Activated naive CD8-positive, alpha-beta T cell treated with anti-CD3 and anti-CD28 coated beads, Interleukin-2, amount 10 ng/mL, durations not matched to agents 7 days and 5 days (primary cell): ENCODE measurements at places on chromosomes 12 and 14.

DNA sequence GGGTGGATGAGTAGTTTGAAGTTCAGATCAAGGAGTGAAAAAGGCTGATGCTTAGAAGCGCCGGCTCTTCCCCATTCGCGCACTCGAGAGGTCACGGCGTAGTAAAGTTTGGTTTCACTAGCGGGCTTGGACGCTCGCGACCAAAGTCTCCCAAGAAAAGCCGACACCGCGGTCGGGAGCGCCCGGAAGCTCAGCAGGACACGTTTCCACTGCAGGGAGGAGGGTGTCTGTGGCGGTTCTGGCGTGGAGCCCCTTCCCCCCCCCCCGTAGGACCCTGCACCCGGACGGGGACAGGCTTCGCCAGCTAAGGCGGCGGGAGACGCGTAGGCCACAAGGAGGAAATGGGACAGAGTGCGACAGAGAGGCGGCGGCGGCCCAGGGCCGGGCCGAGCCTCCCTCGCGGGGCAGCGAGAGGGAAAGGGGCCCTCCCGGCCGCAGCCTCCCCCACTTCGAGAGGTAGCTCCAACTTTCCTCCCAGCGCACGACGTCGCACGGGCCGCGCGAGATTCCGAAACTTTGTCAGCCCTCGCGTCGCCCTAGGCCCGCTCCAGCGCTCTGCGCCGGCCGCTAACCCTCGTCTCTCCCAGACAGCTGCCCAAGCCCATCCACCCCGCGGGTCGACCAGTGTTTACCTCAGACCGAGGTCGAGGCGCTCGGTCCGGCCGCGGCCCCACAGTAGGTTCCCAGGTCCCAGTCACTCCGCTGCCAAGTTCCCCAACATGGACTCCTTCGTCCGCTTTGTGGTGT is 480 bp downstream of the SCAF11 start:
- peak overlapping the region; percentile 100 for H3K27ac ChIP-seq
- H3K36me3 ChIP-seq, result peaks cover 29% of the 10 kb centered on the region
- peaks cover 46% of the 10 kb centered on the region for H3K4me1 ChIP-seq

- DNase-seq, result no peak
- no peaks in the 10 kb centered on the region for H3K36me3 ChIP-seq
- H3K27me3 ChIP-seq, result peaks cover 26% of the 10 kb centered on the region
- H3K4me3 ChIP-seq, result no peak overlapping the region
These were observed 4.0 kb downstream of the GLT1D1 start for GRCh38 chr12:128857133-128857763.

DNA sequence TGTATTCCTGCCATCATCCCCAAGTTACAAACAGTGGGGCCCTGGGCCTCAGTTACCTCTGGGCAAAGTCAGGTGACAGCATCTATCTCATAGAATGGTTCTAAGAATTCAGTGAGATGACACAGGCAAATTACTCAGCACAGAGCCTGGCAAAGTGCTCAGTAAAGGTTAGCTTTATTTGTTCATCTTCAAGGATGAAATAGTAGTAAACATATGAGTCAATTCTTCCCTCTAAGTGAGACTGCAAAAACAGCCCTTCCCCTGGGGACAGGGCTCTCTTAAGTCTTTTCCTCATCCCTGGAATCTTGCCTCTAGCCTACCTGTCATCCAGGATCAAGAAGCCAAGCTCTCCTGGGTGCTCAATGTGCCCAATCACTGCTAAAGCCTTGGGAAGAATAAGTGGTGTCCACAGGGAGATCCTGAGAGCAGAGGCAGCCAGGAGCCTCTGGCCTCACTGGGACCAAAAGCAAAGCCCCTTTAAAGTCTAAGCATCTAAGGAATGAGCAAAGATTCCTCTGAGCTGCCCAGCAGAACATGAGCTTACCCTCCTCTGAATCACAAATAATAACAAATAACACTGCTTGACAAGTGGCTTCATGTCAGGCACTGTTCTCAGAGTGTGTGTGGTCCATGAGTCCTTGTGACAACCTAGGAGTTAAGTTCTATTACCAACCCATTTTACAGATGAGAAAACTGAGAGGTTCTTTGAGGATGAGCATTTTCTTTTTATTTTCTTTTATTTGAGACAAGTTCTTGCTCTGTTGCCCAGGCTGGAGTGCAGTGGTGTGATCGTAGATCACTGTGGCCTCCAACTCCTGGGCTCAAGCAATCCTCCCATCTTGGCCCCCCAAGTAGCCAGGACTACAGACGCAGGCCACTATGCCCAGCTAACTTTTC is 12.1 kb downstream of the NUAK1 start:
- H3K27ac ChIP-seq, result no peak overlapping the region
- no peak overlapping the region for H3K4me3 ChIP-seq
- no peak for DNase-seq
- peaks cover 11% of the 10 kb centered on the region for H3K27me3 ChIP-seq

DNA sequence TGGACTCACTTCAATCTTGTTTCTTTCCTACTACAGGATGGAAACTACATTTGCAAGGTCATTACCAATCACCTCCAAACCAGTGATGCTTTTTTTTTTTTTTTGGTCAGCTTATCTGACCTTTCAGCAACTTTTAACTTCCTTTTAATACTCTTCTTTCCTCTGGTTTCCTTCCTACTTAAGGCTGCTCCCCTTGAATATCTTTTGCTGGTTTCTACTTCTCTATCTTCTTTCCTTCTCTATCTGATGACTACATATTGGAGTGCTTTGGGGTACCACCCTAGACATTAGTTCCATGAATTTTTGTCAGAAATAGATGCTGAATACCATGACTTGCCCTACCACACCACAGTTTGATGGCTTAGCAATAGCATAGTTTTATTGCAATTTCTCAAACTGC is 197.7 kb upstream of the DDHD1 start:
- no peak for DNase-seq
- H3K4me1 ChIP-seq, result peaks cover 5% of the 10 kb centered on the region
- H3K27ac ChIP-seq, result peak overlapping the region; percentile 27
- H3K36me3 ChIP-seq, result no peaks in the 10 kb centered on the region
- H3K27me3 ChIP-seq, result no peaks in the 10 kb centered on the region

GRCh38 chr12:82359115-82359478 is 768 bp downstream of the METTL25 start:
- peaks cover 22% of the 10 kb centered on the region for H3K36me3 ChIP-seq
- peak overlapping the region; percentile 99 for H3K27ac ChIP-seq
- peaks cover 24% of the 10 kb centered on the region for H3K4me1 ChIP-seq
- DNase-seq, result peak; percentile 34
- H3K4me3 ChIP-seq, result peak overlapping the region; percentile 97

DNA sequence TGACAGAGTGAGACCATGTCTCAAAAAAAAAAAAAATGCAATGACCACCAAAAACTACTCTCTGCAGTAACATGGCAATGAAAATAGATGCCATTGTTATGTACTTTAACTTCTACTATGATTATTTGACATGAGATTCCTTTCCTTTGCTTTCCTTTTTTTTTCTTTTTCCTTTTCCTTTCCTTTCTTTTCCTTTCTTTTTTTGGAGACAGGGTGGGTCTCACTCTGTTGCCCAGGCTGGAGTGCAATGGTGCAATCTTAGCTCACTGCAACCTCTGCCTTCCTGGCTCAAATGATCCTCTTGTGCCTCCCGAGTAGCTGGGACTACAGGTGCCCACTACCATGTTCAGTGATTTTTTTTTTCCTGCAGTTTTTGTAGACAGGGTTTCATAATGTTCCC is 24.9 kb upstream of the ETFBKMT start:
- H3K27ac ChIP-seq, result no peak overlapping the region
- H3K4me3 ChIP-seq, result no peak overlapping the region
- no peaks in the 10 kb centered on the region for H3K4me1 ChIP-seq
- DNase-seq, result no peak
- H3K36me3 ChIP-seq, result no peaks in the 10 kb centered on the region
